HepG2 (cell line): ENCODE measurements at places on chromosomes 2 and 18. TPM values are rescaled to one million over a fixed set of nuclear protein-coding genes. Genes with fewer than 3 reads are reported as not detected.

SCYGR4 gene
- not detected in 2 replicates for total RNA-seq

MOGAT1 gene
- total RNA-seq = 1.3 and 4.3 TPM in 2 replicates

GRCh38 chr18:24031318-24031717 lies 16.8 kb downstream of the TTC39C start:
- H3K36me3 ChIP-seq = no peaks in the 10 kb centered on the region
- no peak overlapping the region for H3K4me3 ChIP-seq
- peaks cover 16% of the 10 kb centered on the region for H3K4me1 ChIP-seq
- no peak for DNase-seq
- H3K27me3 ChIP-seq = no peaks in the 10 kb centered on the region
- no peak overlapping the region for H3K27ac ChIP-seq

DNA sequence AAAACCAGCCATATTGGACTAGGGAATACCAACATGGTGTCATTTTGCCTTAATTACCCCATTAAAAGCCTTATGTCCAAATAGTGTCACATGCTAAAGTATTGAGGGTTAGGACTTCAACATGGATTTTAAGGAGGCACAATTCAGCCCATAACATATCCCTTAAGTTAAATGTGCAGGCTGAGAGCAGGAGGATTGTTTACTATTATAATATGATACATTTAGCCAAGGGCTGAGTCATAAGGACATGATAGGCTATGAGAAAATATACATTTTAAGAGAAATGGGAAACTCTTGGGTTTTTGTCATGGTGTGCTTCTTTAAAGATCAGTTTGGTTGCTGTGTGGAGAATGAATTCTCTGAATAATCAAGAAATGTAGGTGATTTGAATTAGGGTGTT lies 136.8 kb downstream of the RDH14 start:
- H3K27ac ChIP-seq = no peak overlapping the region
- no peaks in the 10 kb centered on the region for H3K36me3 ChIP-seq
- H3K4me1 ChIP-seq = no peaks in the 10 kb centered on the region
- no peaks in the 10 kb centered on the region for H3K27me3 ChIP-seq

DNA sequence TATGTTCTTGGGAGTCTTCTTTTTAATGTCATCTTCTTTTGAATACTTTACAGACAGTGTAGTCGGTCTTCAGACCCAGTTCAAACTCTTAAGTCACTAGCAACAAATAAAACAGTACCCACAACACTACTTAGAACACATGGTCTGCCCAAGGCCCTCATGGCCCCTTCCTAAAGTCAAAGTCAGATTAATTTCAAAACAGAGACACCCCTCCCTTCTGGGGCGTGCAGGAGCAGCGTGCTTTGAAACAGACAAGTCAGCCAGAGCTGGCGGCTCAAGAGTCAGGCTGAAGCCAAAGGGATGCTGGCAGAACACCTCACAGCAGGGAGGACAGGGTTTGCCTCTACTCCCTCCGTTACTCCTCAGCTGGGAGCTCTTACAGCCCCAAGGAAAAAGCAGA lies 77.5 kb downstream of the TFCP2L1 start:
- H3K4me3 ChIP-seq = no peak overlapping the region
- H3K27me3 ChIP-seq = peaks cover 5% of the 10 kb centered on the region; the same call in 1 of the 2 replicates
- no peak overlapping the region for H3K27ac ChIP-seq
- no peak for DNase-seq

DNA sequence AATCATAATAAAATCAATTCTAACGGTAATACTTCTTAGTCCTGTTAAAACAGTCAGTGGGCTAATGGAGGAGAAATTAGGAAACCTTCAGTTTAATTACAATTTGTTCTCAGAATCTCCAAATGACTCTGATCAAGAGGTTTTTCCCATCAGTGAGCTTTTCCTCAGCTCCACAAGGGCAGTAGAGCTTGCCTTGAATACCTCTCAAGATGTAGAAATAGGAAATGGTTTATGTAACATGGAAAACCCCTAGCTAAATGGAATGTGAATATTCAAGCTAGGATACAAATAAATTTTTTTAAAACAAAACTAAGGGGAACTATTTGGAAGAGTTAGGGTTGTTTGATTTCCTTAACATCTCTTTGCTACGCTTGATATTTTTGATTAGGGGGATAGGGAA lies 87.5 kb downstream of the PLEKHM3 start:
- no peak for DNase-seq
- H3K4me1 ChIP-seq = peaks cover 66% of the 10 kb centered on the region
- H3K4me3 ChIP-seq = no peak overlapping the region
- H3K36me3 ChIP-seq = no peaks in the 10 kb centered on the region
- H3K27ac ChIP-seq = peak overlapping the region; percentile 46

DNA sequence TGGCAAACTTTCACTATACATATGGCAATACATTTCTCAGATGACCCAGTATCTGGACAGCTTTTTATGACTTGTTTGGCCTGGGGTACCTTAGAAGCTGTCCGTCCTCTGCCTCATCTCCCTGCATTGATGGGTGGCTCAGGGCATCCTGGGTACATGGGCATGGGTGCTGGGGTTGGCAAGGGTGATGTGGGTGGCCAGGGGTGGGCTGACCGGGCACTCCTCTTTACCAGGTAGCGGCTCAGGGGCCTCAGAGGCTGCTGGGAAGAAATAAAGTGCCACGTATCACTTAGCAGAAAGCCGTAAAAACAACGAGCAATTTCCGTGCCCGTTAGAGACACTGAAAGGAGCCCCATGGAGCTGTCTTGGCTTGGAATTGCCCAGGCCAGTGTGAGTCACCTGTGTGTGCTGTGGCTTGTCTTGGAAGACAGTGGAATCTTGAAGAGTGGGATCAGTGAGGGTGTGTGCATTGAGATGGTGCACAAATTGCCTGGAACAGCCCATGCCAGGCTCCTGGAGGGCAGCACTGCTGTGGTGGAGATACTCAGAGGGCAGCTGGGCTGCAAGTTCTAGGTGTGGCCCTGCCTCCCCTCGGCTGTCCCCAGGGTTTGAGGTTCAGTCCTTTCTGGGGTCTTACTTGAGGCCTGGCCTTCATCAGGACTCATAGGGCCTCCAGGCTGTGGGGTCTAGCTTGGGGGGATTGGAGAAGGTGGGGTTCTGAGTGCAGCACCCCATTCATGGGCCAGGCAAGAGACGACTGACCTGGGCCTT lies 88.8 kb downstream of the FHOD3 start:
- no peak for DNase-seq
- H3K4me3 ChIP-seq = no peak overlapping the region
- no peaks in the 10 kb centered on the region for H3K4me1 ChIP-seq
- no peaks in the 10 kb centered on the region for H3K36me3 ChIP-seq

PKDCC gene
- 28.5 and 52.6 TPM in 2 replicates for total RNA-seq

GRCh38 chr2:192194265-192194865 lies 368 bp downstream of the TMEFF2 start:
- H3K27ac ChIP-seq = no peak overlapping the region
- H3K27me3 ChIP-seq = peaks cover 46% of the 10 kb centered on the region; the same call in 2 of the 3 replicates
- H3K4me1 ChIP-seq = no peaks in the 10 kb centered on the region
- H3K36me3 ChIP-seq = no peaks in the 10 kb centered on the region
- no peak overlapping the region for H3K4me3 ChIP-seq

SCN2A gene
- total RNA-seq = 0.17 and 0.20 TPM in 2 replicates

DNA sequence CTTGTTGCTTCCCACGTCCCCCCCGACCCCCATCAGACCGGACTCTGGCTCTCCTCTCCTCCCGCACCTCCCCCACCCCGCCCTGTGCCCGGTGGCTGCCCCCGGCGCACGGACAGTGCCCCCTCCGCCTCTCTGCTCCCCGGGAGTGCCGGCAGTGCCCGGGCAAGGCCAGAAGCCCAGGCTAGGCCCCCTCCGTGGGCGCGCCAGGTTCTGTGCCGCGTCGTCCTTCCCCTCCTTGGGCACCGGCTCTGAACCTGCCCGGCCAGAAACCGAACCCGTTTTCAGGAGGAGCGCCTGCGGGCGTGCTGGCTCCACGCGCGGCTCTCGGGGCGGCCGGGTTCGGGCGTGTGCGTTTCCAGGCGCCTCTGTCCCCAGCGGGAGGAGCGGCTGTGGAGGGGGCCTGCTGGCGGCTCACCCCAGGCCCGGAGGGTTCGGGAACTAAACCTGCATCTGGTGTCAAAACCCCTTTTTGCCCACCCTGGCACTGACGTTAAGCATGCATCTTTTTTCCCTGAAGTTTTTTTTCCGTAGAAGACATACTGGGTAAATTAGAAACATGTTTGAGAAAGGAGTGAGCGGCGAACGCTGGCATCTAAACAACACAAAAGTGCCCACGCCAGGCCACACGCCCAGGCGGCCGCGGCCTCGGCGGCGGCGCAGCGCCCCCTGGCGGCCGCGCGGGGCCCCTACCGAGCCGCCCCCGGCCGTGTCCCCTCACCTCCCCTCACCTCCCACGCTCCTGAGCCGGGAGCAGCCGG lies 123.9 kb upstream of the SLC1A4 start:
- peak overlapping the region; percentile 78 for H3K4me3 ChIP-seq
- no peak overlapping the region for H3K27ac ChIP-seq
- DNase-seq = no peak
- H3K4me1 ChIP-seq = peaks cover 30% of the 10 kb centered on the region

ZNF24 gene
- total RNA-seq = 41.1 and 79.4 TPM in 2 replicates

IL36RN gene
- total RNA-seq = not detected in 2 replicates

DNA sequence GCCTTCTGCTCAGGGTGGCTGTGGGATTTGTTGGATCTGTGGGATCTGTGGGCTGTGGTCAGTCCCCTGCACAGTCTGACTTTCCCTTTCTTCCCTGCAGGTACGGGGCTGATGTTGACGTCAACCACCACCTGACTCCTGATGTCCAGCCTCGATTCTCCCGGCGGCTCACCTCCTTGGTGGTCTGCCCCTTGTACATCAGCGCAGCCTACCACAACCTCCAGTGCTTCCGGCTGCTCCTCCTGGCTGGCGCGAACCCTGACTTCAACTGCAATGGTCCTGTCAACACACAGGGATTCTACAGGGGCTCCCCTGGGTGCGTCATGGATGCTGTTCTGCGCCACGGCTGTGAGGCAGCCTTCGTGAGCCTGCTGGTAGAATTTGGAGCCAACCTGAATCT lies 17.5 kb downstream of the ASB1 start:
- H3K4me3 ChIP-seq = no peak overlapping the region
- H3K27me3 ChIP-seq = no peaks in the 10 kb centered on the region
- H3K36me3 ChIP-seq = peaks cover 78% of the 10 kb centered on the region
- DNase-seq = no peak
- peaks cover 52% of the 10 kb centered on the region for H3K4me1 ChIP-seq
- H3K27ac ChIP-seq = no peak overlapping the region
